ENCODE measurements at places on chromosomes 16 and 17.
A peak's percentile ranks its signal among the peaks of the same experiment; 100 is the strongest.

GRCh38 chr16:57394444-57394843 is 10.1 kb upstream of the CCL17 start:
- DNase-seq = peak; percentile 82

- peak; percentile 48 for DNase-seq
Observed at GRCh38 chr17:6070913-6071511, 833 bp downstream of the WSCD1 start.

- no peak for DNase-seq
Observed at GRCh38 chr16:83762141-83762991, 45.4 kb upstream of the HSBP1 start.

DNA sequence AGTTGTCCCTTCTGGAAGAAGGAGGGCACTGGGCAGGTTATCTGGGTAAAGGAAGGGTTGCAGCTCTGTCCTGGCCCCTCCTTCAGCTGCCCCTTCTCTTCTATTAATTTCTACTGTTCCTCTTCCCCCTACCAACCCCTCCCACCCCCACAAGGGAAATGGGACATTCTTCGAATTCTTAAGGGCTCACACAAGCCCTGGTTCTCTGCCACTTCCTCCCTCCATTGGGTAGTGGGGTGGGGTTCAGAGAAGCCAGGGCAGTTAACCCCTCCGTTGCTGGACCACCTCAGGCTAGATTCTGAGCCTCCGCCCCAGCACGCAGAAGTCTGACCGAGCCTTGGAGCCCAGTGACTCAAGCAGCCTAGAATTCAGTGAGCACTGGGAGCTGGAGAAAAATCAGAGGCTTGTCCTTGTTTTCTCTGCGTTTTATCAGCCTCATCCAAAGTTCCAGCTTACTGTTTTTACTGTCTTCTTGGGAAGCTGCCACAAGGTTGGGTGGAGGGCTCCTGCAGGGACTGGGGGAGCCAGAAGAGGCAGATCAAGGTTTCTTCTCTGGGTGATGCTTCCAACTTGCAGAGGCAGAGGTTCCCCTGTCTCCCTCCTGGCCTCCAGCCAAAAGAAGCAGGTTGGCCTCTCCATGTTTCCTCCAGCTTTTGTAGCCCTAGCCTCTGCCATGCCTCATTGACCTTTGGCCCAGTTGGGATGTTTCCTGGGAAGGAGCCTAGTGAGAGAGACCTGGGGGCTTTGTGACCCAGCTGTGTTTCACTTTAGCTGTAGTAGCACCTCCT is 10.2 kb downstream of the LASP1 start:
- peak; percentile 95 for DNase-seq

DNA sequence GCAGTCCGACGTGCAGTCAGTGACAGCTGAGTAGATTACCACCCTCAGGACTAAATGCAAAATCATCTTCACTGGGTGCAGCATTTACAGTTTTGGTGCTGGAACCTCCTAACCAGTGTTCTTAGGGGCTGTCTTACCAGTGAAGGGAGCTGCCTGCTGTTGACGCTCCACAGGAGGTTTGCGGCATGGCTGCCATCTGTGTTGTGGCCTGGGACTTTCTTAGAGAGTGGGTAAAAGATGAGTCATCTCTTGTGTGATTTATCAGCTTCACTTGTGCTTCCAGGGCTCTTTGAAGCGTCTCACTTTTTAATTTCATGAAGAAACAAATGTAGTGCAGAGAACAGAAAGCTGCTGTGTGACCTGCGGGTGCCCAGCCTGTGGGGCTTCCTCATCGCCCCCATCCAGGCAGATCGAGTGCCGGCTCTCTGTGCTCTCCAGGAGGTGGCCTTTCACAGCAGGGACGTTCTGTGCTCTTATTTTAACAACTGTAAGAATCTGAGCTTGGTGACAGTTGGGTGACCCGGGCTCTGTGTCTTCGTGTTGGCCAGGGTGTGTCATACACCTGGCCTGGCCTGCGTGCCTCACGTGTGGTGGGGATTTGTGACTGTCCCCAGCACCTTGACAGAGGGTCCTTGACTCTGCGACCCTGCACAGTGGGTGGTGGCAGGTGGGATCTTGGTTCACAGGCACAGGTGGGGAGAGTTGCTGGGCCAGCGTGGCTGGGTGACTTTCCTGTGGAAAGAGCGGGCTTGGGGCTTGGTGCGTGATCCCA is 24.3 kb upstream of the ZNF750 start:
- peak; percentile 53 for DNase-seq

GRCh38 chr16:537415-538335 is 10.2 kb downstream of the CAPN15 start:
- DNase-seq = no peak

GRCh38 chr16:68910051-68910450 is 66.7 kb downstream of the TANGO6 start:
- no peak for DNase-seq

GRCh38 chr16:3807425-3808123 is 72.9 kb downstream of the CREBBP start:
- no peak for DNase-seq

- no peak for DNase-seq
Observed at GRCh38 chr17:52376137-52376536, 217.6 kb upstream of the CA10 start.

GRCh38 chr17:5055543-5055942 is 20.3 kb upstream of the SLC52A1 start:
- DNase-seq = no peak

DNA sequence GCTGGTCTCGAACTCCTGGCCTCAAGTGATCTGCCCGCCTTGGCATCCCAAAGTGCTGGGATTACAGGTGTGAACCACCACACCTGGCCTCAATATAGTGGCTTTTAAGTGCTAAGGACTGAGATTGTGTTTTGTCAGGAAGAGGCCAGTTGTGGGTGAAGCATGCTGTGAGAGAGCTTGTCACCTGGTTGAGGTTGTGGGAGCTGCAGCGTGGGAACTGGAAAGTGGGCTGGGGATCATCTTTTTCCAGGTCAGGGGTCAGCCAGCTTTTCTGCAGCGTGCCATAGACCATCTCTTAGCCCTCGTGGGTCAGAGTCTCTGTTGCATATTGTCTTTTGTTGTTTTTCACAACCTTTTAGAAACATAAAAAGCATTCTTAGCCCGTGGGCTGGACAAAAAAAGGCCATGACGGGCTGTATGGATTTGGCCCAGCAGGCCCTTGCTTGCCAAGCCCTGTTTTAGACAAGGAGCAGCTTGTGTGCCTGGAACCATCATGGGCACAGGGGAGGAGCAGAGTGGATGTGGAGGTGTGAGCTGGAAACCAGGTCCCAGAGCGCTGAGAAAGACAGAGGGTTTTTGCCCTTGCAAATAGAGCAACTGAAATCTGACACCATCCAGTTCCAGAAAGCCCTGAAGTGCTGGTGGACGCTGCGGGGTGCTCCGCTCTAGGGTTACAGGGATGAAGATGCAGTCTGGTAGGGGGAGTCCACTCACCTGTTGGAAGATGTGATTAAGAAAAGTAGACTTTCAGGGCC is 5.5 kb downstream of the BIRC5 start:
- DNase-seq = no peak

DNA sequence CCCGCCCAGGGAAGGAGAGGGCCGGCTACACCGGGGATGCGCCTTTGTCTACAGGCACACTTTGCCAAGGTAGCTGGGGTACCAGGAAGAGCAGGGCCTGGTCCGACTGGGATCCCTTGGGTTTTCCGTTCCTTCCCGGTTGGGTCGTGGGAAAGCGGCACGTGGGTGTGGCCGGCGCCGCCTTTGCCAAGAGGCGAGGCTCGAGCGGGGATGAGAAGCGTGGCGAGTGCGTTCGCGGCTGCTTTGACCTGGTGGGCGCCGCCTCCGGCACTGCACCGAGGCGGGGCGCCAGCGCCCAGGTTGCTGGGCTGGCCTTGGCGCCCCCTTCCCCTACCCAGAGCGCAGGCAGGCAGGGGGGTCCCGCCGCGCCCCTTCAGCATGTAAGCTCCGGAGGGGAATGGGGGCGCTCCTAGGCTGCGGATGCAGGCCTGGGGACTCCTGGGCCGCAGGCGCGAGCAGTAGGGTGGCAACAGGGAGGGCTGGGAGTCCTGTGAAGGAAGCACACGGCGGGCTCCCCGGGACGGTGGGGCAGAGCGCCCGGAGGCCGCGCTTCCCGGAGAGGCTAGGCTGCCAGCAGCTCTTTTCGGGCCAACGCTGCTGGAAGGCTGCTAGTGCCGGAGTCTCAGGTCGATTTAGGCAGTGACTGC is 2.0 kb downstream of the HAS3 start:
- DNase-seq = peak; percentile 42

- DNase-seq = peak; percentile 42
Observed at GRCh38 chr16:1494129-1494640, 1.0 kb downstream of the TELO2 start.

DNA sequence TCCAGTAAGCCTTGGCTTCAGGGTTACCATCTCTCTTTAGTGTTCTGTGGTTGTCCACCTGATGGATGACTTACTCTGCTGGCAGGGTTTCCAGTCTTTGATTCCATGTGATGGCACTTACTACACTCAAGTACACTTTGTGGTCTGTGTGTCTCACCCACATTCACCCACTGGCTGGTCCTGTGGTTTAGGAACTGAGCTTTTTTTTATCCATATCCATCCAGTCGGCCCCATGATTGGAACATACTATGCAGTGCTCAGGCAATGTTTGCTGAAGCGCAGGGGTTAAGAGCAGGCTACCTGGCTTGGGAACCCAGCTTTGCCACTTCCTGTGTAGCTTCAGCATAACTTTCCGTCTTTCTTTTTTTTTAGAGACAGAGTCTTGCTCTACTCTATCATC is 2.8 kb upstream of the FUS start:
- peak; percentile 92 for DNase-seq

- DNase-seq = no peak
Observed at GRCh38 chr17:74270333-74270732, 3.7 kb upstream of the DNAI2 start.

DNA sequence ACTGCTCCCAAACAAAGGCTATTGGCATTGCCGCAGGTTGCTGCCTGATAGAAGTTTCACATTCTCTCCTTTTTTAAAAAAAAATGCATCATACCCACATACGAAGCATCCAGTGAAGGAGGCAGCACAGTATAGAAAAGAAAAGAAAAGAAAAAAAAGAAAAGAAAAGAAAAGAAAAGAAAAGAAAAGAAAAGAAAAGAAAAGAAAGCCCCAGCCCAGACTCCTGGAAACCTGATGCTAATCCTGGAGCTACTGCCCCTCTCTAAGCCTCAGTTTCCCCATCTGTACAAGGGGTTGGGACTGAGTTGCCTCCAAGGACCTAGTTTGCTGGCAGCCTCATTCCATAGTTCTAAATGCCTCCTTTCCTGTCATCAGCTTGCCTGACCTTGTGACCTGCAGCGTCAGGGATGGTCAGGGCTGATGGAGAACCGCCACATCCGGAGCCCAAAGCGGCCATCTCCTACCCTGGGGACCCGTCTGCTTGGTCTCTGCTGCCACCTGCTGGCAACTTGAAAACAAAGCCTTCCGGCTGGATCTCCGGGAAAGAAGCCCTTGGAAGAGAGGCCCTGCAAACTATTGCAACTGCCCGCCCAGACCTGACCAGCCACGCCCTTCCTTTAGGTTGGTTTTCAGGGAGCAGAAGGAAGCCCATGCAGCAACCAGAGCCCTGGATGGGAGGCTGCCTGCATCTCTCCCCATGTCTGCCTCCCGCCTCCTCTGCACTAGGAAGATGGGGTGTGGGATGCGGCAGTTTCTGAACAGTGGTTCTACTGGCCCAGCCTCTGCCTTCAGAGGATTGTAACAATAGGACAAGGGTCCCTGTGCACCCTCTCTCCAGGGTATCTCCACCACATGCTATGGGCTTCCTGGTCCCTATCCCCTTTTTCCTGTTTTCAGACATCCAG is 13.0 kb downstream of the AIPL1 start:
- peak; percentile 83 for DNase-seq

GRCh38 chr17:40735016-40735415 is 20.1 kb downstream of the KRT25 start:
- no peak for DNase-seq

GRCh38 chr16:89538286-89538685 is 22.2 kb upstream of the RPL13 start:
- DNase-seq = no peak

DNA sequence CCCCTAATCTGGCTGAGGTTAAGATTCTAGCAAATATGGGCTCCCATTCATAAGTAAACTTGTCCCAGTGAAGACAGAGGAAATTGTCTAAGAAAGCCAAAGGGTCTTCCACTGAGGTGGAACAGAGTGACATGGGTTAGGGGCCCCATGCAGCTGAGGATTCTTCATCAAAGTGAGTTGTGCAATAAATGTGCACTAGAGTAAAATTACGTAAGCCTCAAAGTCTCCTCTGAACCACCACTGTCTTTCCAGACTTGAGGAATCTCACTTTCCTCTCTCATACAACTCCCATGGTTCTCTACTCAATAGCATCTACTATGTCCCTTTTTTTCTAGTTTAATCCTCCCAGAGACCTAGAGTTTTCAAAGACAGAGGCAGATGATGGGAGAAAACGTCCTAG is 132.4 kb downstream of the CA10 start:
- no peak for DNase-seq

- no peak for DNase-seq
Observed at GRCh38 chr17:47063475-47063874, 84.4 kb upstream of the RPRML start.

- DNase-seq = no peak
Observed at GRCh38 chr16:8904018-8904430, 21.9 kb downstream of the LITAFD start.

DNA sequence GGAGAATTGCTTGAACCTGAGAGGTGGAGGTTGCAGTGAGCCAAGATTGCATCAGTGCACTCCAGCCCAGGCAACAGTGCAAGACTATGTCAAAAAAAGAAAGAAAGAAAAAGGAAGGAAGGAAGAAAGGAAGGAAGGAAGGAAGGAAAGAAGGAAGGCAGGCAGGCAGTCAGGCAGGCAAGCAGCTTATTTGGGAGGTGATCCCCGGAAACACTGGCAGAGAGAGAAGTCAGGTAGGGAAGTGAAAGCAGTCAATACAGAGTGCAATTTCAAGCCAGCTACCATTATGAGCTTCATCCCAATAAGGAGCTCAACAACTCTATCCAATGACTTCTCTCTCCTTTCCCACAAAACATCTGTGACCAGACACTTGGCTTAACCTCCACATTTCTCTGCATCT is 83.0 kb upstream of the TBC1D3K start:
- no peak for DNase-seq

- DNase-seq = no peak
Observed at GRCh38 chr17:65037157-65037556, 19.4 kb downstream of the GNA13 start.

DNA sequence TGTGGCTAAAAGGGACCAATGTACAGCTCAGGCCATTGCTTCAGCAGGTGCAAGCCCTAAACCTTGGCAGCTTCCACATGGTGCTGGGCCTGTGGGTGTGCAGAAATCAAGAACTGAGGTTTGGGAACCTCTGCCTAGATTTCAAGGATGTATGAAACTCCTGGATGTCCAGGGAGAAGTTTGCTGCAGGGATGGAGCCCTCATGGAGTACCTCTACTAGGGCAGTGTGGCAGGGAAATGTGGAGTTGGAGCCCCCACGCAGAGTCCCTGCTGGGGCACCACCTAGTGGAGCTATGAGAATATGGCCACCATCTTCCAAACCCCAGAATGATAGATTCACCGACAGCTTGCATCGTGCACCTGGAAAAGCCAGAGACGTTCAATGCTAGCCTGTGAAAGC is 13.0 kb downstream of the EFCAB5 start:
- DNase-seq = no peak

DNA sequence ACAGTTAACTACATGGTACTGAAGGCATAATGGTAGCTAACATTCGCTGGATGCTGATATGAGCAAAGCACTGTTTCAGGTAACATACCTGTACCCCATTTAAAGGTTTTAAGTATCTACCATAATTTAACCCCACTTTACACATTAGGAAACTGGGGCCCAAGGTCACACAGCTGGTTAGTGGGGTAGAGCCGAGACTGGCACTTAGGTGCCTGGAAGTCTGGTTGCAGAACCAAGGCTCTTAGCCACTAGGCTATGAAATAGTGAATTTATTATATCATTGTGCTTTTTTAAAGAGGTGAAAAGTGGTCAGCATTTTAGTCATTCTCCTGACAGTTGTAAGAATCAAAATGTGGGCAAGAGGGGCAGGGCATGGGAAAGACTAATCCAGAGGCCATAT is 25.2 kb downstream of the SIAH1 start:
- DNase-seq = no peak

Measured in kidney tubule cell (primary cell).